ENCODE measurements at places on chromosomes 13 and 19. TPM values are rescaled to one million over a fixed set of nuclear protein-coding genes. Genes with fewer than 3 reads are reported as not detected.

DNA sequence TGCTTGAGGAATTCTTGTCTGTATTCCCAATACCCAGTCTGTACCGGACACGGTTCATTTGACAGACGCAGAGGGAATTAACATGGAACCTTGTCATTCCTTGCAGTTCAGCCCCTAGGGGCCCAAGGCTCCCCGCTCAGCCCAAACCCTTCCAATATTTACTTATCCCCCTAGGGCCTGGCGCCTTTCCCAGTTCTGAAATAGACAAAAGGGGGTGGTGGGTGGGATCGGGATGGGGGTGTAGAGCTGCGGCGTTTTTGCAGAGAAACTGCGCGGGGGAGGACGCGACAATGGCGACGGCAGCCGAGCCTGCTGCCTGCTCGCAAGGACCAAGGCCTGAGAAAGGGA, 583 bp downstream of the AKAP8L start:
- peaks cover 41% of the 10 kb centered on the region for H3K36me3 ChIP-seq
- H3K27me3 ChIP-seq, result no peaks in the 10 kb centered on the region
- H3K4me3 ChIP-seq, result peak overlapping the region; percentile 85

- no peaks in the 10 kb centered on the region for H3K27me3 ChIP-seq
- no peak overlapping the region for H3K27ac ChIP-seq
- no peak for DNase-seq
- no peak overlapping the region for H3K4me3 ChIP-seq
- no peaks in the 10 kb centered on the region for H3K4me1 ChIP-seq
These were observed 259.6 kb downstream of the TSHZ3 start for GRCh38 chr19:31089681-31090080.

GRCh38 chr19:34436716-34437115, 8.5 kb downstream of the UBA2 start:
- no peaks in the 10 kb centered on the region for H3K27me3 ChIP-seq
- H3K4me3 ChIP-seq, result no peak overlapping the region
- DNase-seq, result no peak
- H3K36me3 ChIP-seq, result peaks cover 96% of the 10 kb centered on the region

- no peak overlapping the region for H3K4me3 ChIP-seq
- no peaks in the 10 kb centered on the region for H3K4me1 ChIP-seq
- no peaks in the 10 kb centered on the region for H3K36me3 ChIP-seq
- no peak for DNase-seq
- H3K27ac ChIP-seq, result no peak overlapping the region
These were observed 234.1 kb downstream of the FOXO1 start for GRCh38 chr13:40432018-40432978.

DNA sequence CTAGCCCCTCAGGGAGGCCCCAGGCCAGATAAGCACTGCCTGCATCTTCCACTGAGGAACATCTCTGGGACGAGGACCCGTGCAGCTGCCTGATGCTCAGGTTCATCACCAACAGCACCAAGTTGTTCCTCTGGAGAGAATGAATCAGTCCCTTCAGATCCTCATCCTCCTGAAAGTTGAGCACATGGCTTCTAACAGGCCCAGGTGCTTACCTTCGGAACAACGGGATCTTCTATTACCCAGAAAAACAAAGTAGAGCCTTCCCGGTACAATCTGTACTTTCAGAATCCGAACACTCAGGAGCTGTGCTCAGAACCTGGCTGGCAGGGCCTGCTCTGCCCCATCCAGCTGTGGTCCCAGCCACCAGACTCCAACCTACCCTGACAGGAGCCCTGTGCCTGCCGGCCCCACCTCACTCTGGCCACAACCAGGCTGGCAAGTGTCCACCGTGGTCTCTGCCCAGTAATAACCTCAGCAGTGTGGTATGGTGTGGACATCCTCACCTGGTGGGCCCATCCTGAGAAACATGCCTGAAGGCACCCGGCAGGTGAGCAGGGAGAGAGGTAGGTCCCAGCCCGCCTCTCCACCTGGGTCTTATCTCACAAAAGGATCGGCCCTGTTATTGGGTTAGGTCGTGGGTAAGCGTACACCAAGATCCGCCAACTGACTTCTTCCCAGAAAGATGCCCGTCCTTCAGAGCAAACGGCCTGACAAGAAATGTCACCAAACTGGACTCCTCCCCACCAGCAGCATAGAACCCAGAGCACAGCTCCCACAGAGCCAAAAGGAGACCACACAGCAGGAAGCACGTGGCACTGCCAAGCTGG, 34.1 kb downstream of the ELL start:
- no peaks in the 10 kb centered on the region for H3K36me3 ChIP-seq
- no peaks in the 10 kb centered on the region for H3K27me3 ChIP-seq
- peaks cover 33% of the 10 kb centered on the region for H3K4me1 ChIP-seq
- H3K27ac ChIP-seq, result no peak overlapping the region

GRCh38 chr13:99860745-99861144, 110.8 kb downstream of the ZIC5 start:
- no peak overlapping the region for H3K27ac ChIP-seq
- no peaks in the 10 kb centered on the region for H3K36me3 ChIP-seq
- H3K4me3 ChIP-seq, result no peak overlapping the region
- DNase-seq, result no peak

GRCh38 chr13:105940882-105941281, 594.6 kb downstream of the EFNB2 start:
- no peak for DNase-seq
- H3K36me3 ChIP-seq, result no peaks in the 10 kb centered on the region
- no peak overlapping the region for H3K4me3 ChIP-seq
- no peak overlapping the region for H3K27ac ChIP-seq

GRCh38 chr13:111247552-111247951, 72.9 kb upstream of the TEX29 start:
- H3K27ac ChIP-seq, result no peak overlapping the region
- no peaks in the 10 kb centered on the region for H3K4me1 ChIP-seq
- no peak for DNase-seq
- H3K36me3 ChIP-seq, result peaks cover 29% of the 10 kb centered on the region

DNA sequence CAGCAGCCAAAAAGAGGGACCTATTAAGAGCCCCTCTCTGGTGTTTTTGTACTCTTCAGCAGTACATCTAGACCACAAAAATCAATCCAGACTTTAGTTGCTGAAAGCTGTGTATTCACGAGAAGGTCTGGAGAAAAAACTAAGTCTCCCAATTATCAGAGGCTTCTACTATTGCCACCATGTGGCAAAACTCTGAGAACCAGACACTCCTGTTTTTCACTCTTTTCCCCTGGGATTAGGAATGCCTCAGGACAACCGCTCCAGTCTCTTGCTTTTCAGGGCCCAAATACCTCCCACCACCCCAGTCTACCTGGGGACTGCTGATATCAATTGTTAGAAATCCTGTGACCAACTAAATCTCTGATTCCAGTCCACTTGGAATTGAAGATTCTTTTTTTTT, 30.1 kb upstream of the OBI1 start:
- no peak overlapping the region for H3K4me3 ChIP-seq
- H3K27ac ChIP-seq, result no peak overlapping the region
- no peaks in the 10 kb centered on the region for H3K27me3 ChIP-seq
- no peak for DNase-seq

DNA sequence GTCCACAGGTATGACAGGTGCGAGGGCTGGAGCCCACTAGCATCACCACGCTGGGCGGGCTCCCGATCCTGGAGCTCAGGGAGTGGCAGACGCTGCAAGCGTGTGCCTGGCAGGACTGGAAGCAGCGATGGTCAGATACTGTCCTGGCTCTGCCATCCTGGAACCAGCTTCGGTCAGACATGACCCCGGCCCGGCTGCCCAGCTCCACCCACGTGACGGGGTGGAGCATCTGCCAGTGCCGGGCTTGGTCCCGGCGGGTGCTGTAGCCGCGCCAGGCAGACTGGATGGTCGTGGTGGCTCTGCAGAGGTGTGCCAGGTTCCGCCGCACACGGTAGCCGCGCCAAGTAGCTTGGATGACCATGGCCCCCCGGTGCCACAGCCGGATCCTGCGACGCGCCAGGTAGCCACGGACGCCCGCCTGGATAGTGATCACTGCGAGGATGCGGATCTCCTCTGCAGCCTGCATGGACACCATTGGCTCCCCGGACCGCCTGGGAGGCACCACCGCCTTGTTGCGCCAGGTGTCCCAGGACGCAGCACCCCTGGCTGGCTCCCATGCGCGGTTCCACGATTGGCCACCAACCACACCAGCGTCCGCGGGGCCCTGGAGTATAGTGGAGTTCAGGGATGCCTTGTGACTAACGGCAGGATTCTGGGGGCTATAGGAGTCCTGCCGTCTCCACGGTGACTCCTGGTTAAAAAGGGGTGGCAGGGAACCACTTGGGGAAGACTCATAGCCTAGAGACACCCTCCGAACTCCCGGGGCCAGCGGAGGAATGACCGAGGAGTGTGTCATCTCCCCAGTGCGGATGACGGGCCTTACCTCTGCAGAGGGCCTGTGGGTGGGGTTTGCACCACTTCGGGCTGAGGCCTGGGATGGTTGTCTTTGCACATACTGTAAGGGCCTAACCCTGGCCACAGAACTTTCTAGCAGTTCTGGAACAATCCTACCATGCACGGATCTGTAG, 16.5 kb downstream of the IQCN start:
- H3K36me3 ChIP-seq, result no peaks in the 10 kb centered on the region
- no peaks in the 10 kb centered on the region for H3K4me1 ChIP-seq
- DNase-seq, result no peak
- H3K4me3 ChIP-seq, result no peak overlapping the region

- H3K4me3 ChIP-seq, result no peak overlapping the region
- H3K27me3 ChIP-seq, result peaks cover 2% of the 10 kb centered on the region
- H3K4me1 ChIP-seq, result no peaks in the 10 kb centered on the region
These were observed 7.8 kb upstream of the ATP12A start for GRCh38 chr13:24672141-24673132.

DNA sequence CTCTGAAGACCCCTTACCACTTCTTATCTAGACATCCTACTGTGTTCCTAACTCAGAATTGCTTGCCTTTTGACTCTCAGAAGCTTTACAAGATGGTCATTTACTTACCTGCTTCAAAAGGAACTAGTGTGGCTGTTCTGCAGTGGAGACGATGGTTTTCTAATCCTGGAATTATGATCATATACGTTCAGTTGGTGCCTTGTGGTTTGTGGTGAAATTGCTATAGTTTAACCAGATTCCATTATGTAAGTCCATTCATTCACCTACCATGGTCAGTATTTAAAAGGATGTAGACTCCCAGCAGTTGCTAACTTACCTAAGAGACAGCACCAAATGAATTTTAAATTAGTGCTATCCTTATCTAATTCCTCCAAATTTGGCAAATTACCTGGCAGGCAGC, 210.9 kb downstream of the SHISA2 start:
- no peaks in the 10 kb centered on the region for H3K36me3 ChIP-seq
- H3K27me3 ChIP-seq, result peaks cover 6% of the 10 kb centered on the region
- no peaks in the 10 kb centered on the region for H3K4me1 ChIP-seq
- H3K27ac ChIP-seq, result no peak overlapping the region

DNA sequence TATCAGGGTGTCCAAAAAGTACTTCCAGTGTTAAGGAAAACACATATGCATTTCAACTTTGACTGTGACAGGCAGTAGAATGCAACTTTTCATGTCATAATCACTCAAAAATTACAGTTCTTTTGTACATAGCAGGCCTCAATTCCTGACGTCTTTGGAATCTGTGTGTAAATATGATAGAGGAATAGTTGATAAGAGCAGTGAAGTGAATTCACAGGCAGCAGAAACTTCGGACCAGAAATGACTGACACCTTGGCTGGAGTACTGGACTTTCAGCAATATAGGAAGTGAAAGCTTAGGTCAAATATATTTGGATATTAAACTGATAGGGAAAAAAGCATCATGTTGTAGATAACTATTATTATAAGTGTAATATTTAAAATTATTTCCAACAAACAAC, 1741.2 kb upstream of the PCDH20 start:
- no peaks in the 10 kb centered on the region for H3K27me3 ChIP-seq
- no peaks in the 10 kb centered on the region for H3K4me1 ChIP-seq
- H3K4me3 ChIP-seq, result no peak overlapping the region
- DNase-seq, result no peak

GRCh38 chr13:113150550-113151365, 7.7 kb upstream of the PROZ start:
- H3K27me3 ChIP-seq, result peaks cover 24% of the 10 kb centered on the region
- DNase-seq, result no peak
- H3K4me1 ChIP-seq, result peaks cover 25% of the 10 kb centered on the region
- no peak overlapping the region for H3K27ac ChIP-seq
- H3K4me3 ChIP-seq, result no peak overlapping the region

- H3K4me3 ChIP-seq, result no peak overlapping the region
- H3K27ac ChIP-seq, result no peak overlapping the region
- DNase-seq, result no peak
- H3K36me3 ChIP-seq, result no peaks in the 10 kb centered on the region
These were observed 29.9 kb upstream of the C1QTNF9 start for GRCh38 chr13:24279327-24280110.

GRCh38 chr19:38684862-38685665, 37.6 kb downstream of the ACTN4 start:
- peaks cover 58% of the 10 kb centered on the region for H3K36me3 ChIP-seq
- peaks cover 86% of the 10 kb centered on the region for H3K4me1 ChIP-seq
- H3K27ac ChIP-seq, result peak overlapping the region; percentile 98
- H3K4me3 ChIP-seq, result no peak overlapping the region

GRCh38 chr13:112626124-112626523, 38.2 kb upstream of the TUBGCP3 start:
- H3K36me3 ChIP-seq, result no peaks in the 10 kb centered on the region
- no peak overlapping the region for H3K27ac ChIP-seq
- H3K27me3 ChIP-seq, result peaks cover 56% of the 10 kb centered on the region

GRCh38 chr19:2048959-2049740, 1.9 kb downstream of the MKNK2 start:
- H3K36me3 ChIP-seq, result peaks cover 57% of the 10 kb centered on the region
- peak overlapping the region; percentile 90 for H3K4me3 ChIP-seq
- no peaks in the 10 kb centered on the region for H3K27me3 ChIP-seq
- peaks cover 22% of the 10 kb centered on the region for H3K4me1 ChIP-seq
- H3K27ac ChIP-seq, result peak overlapping the region; percentile 75
- no peak for DNase-seq

DNA sequence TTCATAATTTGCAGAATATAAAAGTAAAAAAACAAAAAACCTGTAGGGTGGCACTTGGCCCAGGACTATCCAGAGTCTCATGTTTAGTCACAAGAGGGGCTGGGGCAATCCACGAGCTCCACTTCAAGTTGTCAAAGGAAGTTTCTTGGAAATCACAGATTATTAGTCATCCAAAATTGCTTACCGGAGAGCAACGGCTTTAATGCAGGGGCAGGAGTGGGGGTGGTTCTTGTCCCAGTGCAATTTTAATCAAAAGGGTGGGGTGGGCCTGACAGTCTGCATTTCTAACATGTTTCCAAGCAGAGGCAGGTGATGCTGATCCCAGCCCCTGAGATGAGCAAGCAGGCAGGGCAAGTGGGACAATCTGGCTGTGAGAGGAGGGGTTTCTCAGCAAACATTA, 233.9 kb downstream of the ABCC4 start:
- H3K27ac ChIP-seq, result no peak overlapping the region
- H3K36me3 ChIP-seq, result peaks cover 59% of the 10 kb centered on the region
- no peaks in the 10 kb centered on the region for H3K27me3 ChIP-seq
- no peak for DNase-seq
- H3K4me1 ChIP-seq, result no peaks in the 10 kb centered on the region

ZNF433 gene
- total RNA-seq, result 3.0 TPM

OXGR1 gene
- total RNA-seq, result not detected

CUL4A gene
- 79.7 TPM for total RNA-seq

MRPS12 gene
- total RNA-seq, result 156 TPM

DENND1C gene
- total RNA-seq, result 0.78 TPM

SERTAD1 gene
- 8.9 TPM for total RNA-seq

PCP2 gene
- 0.96 TPM for total RNA-seq

CBARP gene
- 6.6 TPM for total RNA-seq

MUC16 gene
- not detected for total RNA-seq

EDNRB gene
- 0.04 TPM for total RNA-seq

ZNF493 gene
- 11.7 TPM for total RNA-seq

All from K562 (cell line).